ENCODE measurements at places on chromosomes 4 and X. TPM values are rescaled to one million over a fixed set of nuclear protein-coding genes. Genes with fewer than 3 reads are reported as not detected.

GRCh38 chrX:124125471-124125870 is 164.0 kb downstream of the STAG2 start:
- no peaks in the 10 kb centered on the region for H3K4me1 ChIP-seq
- no peaks in the 10 kb centered on the region for H3K27me3 ChIP-seq
- H3K27ac ChIP-seq, result no peak overlapping the region

Gene TEX13A
- total RNA-seq, result not detected

Gene RAB40A
- total RNA-seq, result 0.45 TPM

GRCh38 chr4:56733352-56733751 is 52.3 kb upstream of the HOPX start:
- no peak overlapping the region for H3K27ac ChIP-seq
- peaks cover 4% of the 10 kb centered on the region for H3K4me1 ChIP-seq
- H3K36me3 ChIP-seq, result no peaks in the 10 kb centered on the region
- H3K27me3 ChIP-seq, result peaks cover 7% of the 10 kb centered on the region

Gene EDA2R
- 6.5 TPM for total RNA-seq

Gene SPANXB1
- total RNA-seq, result not detected

DNA sequence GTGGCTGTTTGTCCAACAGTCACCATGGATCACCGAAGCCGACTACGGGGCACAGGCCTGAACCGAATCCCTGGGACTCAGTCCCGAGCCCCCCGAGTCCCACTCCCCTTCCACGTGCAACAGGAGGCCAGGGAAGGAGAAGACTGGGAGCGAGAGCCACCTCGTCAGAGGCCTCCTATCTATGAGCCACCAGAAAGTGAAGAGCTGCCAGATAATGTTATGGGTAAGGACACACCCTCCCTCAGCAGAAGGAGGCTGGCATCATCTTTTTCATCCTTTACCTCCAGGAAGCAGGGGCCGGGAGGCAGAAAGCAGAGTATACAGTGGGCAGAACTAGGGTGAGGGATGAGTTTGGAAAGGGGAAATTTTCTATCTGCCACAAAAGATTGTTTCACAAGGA is 2.8 kb upstream of the PRDX4 start:
- peaks cover 12% of the 10 kb centered on the region for H3K36me3 ChIP-seq
- peaks cover 23% of the 10 kb centered on the region for H3K4me1 ChIP-seq
- H3K4me3 ChIP-seq, result no peak overlapping the region
- H3K27ac ChIP-seq, result peak overlapping the region; percentile 17

DNA sequence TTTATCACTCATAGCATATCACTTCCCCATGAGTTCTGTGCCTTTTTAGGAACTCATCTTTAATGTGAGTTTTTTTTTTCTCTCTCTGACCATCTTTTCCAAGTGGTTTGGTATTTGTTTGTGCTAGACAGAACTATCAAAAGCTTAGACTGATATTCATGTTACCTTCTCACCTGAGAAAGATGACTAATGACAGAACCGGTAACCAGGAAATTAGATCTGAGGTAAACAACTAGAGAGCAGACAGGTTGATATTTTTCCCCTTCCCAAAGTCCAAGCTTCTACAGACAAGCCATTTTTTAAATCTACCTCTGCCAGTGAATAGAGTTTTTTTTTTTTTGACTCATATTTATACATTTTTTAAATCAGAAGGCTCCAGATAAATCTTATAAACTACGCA is 17.0 kb upstream of the SRD5A3 start:
- H3K36me3 ChIP-seq, result no peaks in the 10 kb centered on the region
- H3K4me1 ChIP-seq, result no peaks in the 10 kb centered on the region
- H3K4me3 ChIP-seq, result no peak overlapping the region
- peaks cover 10% of the 10 kb centered on the region for H3K27me3 ChIP-seq
- no peak overlapping the region for H3K27ac ChIP-seq

- no peaks in the 10 kb centered on the region for H3K27me3 ChIP-seq
- no peak for ATAC-seq
- H3K4me3 ChIP-seq, result no peak overlapping the region
- peaks cover 81% of the 10 kb centered on the region for H3K36me3 ChIP-seq
- H3K4me1 ChIP-seq, result peaks cover 14% of the 10 kb centered on the region
- H3K27ac ChIP-seq, result no peak overlapping the region
Observed at GRCh38 chrX:74216421-74216820, 87.6 kb upstream of the ZCCHC13 start.

- H3K27ac ChIP-seq, result no peak overlapping the region
- no peak overlapping the region for H3K4me3 ChIP-seq
- no peak for ATAC-seq
- H3K27me3 ChIP-seq, result peaks cover 8% of the 10 kb centered on the region
- H3K4me1 ChIP-seq, result no peaks in the 10 kb centered on the region
- H3K36me3 ChIP-seq, result no peaks in the 10 kb centered on the region
Observed at GRCh38 chr4:87575408-87575807, 32.9 kb upstream of the DSPP start.

GRCh38 chrX:55813150-55813549 is 95.6 kb downstream of the RRAGB start:
- no peaks in the 10 kb centered on the region for H3K4me1 ChIP-seq
- no peak overlapping the region for H3K27ac ChIP-seq
- no peaks in the 10 kb centered on the region for H3K27me3 ChIP-seq
- no peak overlapping the region for H3K4me3 ChIP-seq
- no peak for ATAC-seq

GRCh38 chrX:23369027-23369426 is 34.4 kb downstream of the PTCHD1 start:
- H3K4me1 ChIP-seq, result no peaks in the 10 kb centered on the region
- no peak for ATAC-seq
- no peaks in the 10 kb centered on the region for H3K36me3 ChIP-seq
- no peaks in the 10 kb centered on the region for H3K27me3 ChIP-seq
- H3K27ac ChIP-seq, result no peak overlapping the region
- no peak overlapping the region for H3K4me3 ChIP-seq
